Substantia nigra (tissue), 51 donors: ENCODE measurements at places on chromosomes 6 and 20.

- DNase-seq: no peak
Measured at GRCh38 chr6:30719356-30719755, 796 bp upstream of the TUBB start.

GRCh38 chr20:63454731-63455567 is 17.5 kb downstream of the KCNQ2 start:
- no peak for DNase-seq

GRCh38 chr6:105994591-105995390 is 91.3 kb upstream of the PRDM1 start:
- DNase-seq: no peak

- no peak for DNase-seq
Measured at GRCh38 chr6:35463292-35463691, 4.9 kb upstream of the RPL10A start.

DNA sequence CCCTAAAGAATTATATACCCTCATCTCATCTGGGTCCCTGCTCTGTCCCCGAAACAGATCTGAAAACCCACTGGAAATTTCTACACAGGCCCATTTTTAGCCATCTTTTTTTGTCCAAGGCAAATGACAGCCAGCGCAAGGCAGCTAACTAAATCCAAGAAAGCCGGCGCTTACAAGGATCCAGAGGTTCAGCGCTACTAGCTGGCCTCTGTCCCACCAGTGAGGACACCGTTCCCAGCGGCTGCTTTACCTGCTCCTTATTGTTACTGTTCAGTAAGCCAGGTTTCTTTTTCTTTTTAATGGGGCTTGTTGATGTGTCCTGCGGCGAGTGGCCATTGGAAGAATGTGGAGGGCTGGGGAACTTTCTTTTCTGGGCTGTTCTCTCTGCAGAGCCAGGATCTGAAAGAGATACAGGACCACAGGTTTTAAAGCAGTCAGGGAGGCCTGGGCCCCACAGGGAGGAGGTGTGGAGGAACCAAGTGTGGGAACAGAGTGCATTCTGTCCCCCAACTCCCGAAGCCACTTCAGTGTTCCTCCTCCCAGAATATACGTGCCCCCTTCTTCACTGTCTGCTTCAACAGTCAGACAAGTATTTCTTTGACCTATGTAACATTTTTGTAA is 46.6 kb downstream of the ZMYND8 start:
- no peak for DNase-seq

- no peak for DNase-seq
Measured at GRCh38 chr6:150511313-150511712, 88.4 kb upstream of the PLEKHG1 start.

DNA sequence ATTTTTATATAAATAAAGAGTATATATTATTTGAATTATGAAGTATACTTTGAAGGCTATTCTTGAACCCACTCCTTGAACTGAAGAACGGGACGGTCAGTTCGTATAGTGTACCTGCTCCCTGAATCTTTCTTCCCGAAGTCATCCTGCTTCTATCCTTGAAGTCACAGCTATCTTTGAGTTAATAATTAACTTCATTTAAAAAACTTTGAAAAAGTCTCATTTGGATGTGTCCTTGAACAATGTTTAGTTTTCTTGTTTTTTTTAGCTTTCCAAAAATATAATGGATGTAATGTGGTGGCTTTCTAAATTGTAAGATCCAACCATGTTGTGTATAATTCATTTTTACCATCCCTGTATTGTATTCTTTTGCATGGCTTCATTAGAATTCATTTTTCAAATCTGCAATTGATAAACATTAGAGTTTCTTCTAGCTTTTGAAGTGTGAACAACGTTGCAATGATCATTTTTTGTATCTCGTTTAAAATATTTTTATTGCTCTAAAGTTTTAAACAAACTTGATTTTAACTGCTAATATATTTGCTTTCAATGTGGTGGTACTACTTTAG is 94.4 kb downstream of the NCOA3 start:
- DNase-seq: no peak

DNA sequence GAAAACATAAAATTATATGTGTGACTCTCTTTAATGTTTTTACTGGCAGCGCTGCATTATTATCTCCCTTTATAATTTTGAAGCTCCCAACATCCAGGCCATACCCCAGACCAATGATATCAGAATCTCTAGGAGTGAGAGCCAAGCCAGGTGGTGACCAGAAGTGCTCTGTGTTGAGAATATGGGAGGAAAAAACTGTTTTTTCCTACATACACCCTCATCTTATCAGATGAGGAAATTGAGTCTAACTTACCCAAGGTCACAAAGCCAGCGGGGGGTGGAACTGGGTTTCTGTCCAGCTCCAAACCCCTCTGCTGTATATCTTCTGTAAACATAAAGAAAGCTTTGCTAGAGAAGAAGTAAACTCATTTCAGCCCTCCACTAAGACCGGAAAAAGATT is 42.5 kb downstream of the LY86 start:
- no peak for DNase-seq

DNA sequence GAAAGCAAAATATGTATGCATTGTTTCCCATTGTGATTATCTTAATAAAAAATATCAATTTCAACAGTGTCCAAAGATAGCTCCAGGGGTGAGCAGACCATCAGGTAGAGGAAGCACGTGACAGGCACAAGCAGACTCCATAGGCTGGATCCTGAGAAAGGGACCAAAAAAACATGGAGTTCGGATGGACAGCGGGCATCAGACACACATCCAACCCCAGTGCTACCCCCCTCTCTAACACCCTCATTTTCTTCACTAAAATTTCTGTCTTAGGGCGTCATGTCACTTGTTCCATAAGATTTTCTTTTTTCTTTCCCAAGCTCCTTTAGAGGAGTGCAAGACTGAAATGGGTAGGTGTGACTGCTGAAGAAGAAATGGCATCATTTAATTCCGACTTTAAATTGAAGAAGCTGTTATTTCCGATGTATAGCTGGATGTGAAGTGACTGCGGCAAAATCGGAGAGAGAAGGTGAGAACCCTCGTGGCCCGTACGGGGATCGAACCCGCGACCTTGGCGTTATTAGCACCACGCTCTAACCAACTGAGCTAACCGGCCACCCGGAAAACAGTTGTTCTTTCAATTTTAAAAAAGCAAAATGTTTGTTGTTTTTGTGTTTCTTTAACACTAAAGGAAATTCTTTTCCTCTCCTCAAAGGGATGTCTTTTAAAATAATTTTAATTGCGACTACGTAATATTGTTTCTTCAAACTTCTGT is 10.3 kb upstream of the PRSS16 start:
- no peak for DNase-seq
